ENCODE measurements at places on chromosomes 6 and 20.

- no peak for DNase-seq
Measured at GRCh38 chr20:58649288-58650180, 1.5 kb upstream of the STX16 start.

GRCh38 chr6:169738976-169739529 is 12.3 kb downstream of the DYNLT2 start:
- no peak for DNase-seq

DNA sequence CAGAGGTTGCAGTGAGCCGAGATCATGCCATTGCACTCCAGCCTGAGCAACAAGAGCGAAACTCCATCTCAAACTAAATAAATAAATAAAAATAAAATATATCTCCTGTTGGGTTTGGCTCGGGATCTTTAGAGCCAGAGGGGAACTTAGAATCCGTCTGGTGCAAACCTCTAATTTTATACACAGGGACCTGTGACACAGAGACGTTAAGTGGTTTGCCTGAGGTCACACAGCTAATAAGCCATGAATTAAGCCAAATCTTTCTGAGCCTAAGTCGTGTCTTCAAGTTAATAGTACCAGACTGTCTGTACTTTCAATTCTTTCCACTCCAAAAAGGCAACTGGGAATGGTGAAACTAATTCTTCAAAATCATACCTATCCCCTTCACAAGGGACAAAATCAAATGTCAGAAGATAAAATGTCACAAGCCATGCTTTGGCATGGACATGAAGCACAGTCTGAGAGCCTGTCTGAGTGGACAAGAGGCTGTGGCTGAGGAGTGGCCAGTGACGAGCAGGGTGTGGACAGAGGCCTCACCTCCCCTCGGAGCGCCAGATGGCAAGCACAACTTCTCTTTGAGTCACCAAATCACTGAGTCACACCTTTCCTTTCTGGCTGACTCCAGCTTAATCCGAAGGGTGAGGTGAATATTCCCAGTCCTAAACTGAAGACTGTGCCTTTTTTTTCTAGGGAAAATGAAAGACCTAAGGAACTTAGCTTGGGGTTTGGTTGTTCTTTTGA is 177.4 kb downstream of the TFAP2A start:
- DNase-seq = peak; percentile 11

GRCh38 chr6:3407840-3408239 is 49.0 kb downstream of the SLC22A23 start:
- no peak for DNase-seq

GRCh38 chr20:37254114-37254878 is 7.3 kb downstream of the GHRH start:
- no peak for DNase-seq

- DNase-seq = no peak
Measured at GRCh38 chr20:43824309-43825050, 90.2 kb upstream of the TOX2 start.

GRCh38 chr20:56945057-56945456 is 316.0 kb downstream of the TFAP2C start:
- no peak for DNase-seq

GRCh38 chr6:12718015-12718414 is 1.4 kb downstream of the PHACTR1 start:
- peak; percentile 37 for DNase-seq

All from non-pigmented ciliary epithelial cell (primary cell).